ENCODE measurements at places on chromosomes 13 and 19.

- peak; percentile 85 for ATAC-seq
Observed at GRCh38 chr13:31236211-31236786, 36.5 kb downstream of the B3GLCT start.

DNA sequence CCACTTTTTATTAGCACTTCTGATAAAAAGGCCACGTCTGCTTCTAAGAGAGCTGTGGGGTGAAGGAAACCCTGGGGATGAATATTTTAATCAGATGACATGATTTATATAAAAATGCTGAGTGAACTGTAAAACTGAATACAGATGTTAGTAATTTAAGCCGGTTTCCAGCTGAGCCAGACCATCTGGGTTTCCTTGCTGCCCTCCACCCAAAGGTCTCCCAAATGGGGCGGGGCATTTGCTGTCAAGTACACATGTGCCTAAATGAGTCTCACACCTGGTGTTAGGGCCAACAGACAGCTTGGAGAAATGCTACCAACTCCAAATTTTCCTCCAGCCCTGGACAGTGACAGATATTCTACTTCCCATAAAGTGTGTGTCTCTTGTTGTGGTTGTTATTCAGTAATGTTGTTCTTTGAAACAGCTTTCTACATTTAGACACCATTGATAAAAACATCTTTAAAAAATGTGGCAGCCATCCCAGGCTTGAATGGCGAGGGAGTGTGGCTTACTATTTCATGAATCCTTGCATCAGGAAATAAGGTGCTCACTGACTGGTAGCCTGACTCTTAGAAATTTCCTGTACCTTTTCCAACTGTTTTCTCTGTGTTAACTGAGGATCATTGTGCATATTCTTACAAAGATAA lies 350.4 kb downstream of the MTUS2 start:
- no peak for ATAC-seq

GRCh38 chr13:107721125-107721869 lies 494.0 kb downstream of the LIG4 start:
- ATAC-seq: no peak

- no peak for ATAC-seq
Observed at GRCh38 chr19:18514800-18515682, 6.8 kb downstream of the ELL start.

- no peak for ATAC-seq
Observed at GRCh38 chr19:694481-695351, 536 bp downstream of the PRSS57 start.

GRCh38 chr19:10748927-10749434 lies 31.1 kb downstream of the DNM2 start:
- peak; percentile 79 for ATAC-seq

DNA sequence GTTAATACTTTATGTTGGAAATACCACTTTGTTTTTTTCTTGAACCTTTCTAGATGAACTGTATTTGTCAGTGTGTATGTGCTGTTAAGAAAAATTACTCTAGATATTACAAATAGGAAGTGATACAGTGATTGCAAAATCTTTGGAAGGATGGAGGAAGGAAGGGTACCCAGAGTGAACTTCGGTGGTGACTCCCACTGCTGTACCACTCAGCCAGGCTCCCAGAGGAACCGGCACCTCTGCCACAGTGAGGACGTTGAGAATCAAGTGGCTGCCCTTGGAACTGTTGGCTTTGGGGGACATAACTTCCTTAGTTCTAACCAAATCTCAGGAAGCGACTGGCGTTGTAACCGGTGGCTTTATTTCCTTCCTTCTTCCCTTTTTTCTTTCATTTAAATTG lies 184.7 kb downstream of the PCCA start:
- no peak for ATAC-seq

All from SK-N-SH treated with all-trans-retinoic acid at 6 μM for 48 hours (cell line).